ENCODE measurements at places on chromosomes 16 and 17. TPM values are rescaled to one million over a fixed set of nuclear protein-coding genes. Genes with fewer than 3 reads are reported as not detected.

The AOC3 gene
- 235 TPM for total RNA-seq

The HOXB8 gene
- total RNA-seq: 1.0 TPM

The STX8 gene
- total RNA-seq: 52.5 TPM

The MT1G gene
- 23.7 TPM for total RNA-seq

The SLC2A4 gene
- total RNA-seq: 1.6 TPM

- H3K27me3 ChIP-seq: no peaks in the 10 kb centered on the region
- no peaks in the 10 kb centered on the region for H3K36me3 ChIP-seq
- no peak overlapping the region for H3K4me3 ChIP-seq
These were observed 396.7 kb downstream of the WWOX start for GRCh38 chr16:78496189-78496588.

GRCh38 chr16:3971706-3972105 lies 91.2 kb upstream of the CREBBP start:
- no peak overlapping the region for H3K27ac ChIP-seq
- no peaks in the 10 kb centered on the region for H3K4me1 ChIP-seq
- DNase-seq: no peak
- H3K4me3 ChIP-seq: no peak overlapping the region

GRCh38 chr16:72244853-72245252 lies 72.9 kb upstream of the PMFBP1 start:
- H3K4me1 ChIP-seq: no peaks in the 10 kb centered on the region
- DNase-seq: no peak
- no peaks in the 10 kb centered on the region for H3K36me3 ChIP-seq
- no peaks in the 10 kb centered on the region for H3K27me3 ChIP-seq

DNA sequence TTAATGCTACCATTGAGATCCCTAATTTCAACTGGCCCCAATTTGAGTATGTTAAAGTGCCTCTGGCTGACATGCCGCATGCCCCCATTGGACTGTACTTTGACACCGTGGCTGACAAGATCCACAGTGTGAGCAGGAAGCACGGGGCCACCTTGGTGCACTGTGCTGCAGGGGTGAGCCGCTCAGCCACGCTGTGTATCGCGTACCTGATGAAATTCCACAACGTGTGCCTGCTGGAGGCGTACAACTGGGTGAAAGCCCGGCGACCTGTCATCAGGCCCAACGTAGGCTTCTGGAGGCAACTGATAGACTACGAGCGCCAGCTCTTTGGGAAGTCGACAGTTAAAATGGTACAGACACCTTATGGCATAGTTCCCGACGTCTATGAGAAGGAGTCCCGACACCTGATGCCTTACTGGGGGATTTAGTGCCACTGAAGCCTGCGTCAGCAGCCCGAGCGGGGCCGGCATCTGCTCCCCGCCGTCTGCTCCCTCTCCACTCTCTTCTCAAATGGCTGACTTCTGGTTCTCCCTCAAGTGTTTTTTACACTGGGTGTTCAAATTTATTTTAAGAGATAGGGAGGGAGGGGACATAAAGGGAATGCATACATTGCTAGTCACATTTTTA lies 22.9 kb downstream of the DUSP14 start:
- H3K27ac ChIP-seq: no peak overlapping the region
- H3K36me3 ChIP-seq: peaks cover 43% of the 10 kb centered on the region
- no peaks in the 10 kb centered on the region for H3K27me3 ChIP-seq
- no peak overlapping the region for H3K4me3 ChIP-seq

DNA sequence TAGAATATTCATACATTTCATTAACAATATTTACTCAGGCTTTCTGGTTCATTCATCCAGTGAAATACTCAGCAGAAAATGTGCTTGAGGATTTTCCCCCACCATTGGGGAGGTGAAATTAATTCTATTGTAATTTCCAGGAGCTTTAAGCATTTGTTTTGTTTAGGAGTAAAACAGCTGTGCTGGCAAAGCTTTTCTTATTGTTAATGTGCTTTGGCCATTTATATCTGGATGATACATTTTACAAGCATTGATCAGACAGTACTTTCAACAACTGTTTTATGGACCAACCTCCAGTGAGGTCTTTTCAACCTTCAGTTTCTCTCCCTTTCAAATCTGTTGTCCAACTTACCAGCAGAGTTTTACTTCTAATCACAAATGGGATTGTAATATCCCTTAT lies 672.4 kb downstream of the CDH11 start:
- H3K27me3 ChIP-seq: no peaks in the 10 kb centered on the region
- no peaks in the 10 kb centered on the region for H3K36me3 ChIP-seq
- no peak for DNase-seq
- H3K4me3 ChIP-seq: no peak overlapping the region
- no peak overlapping the region for H3K27ac ChIP-seq

- no peaks in the 10 kb centered on the region for H3K36me3 ChIP-seq
- no peak overlapping the region for H3K4me3 ChIP-seq
- DNase-seq: no peak
- H3K4me1 ChIP-seq: peaks cover 18% of the 10 kb centered on the region
- no peaks in the 10 kb centered on the region for H3K27me3 ChIP-seq
These were observed 106.8 kb downstream of the METRNL start for GRCh38 chr17:83186226-83186625.

GRCh38 chr17:76071531-76072147 lies 678 bp downstream of the SRP68 start:
- peaks cover 39% of the 10 kb centered on the region for H3K36me3 ChIP-seq
- H3K27ac ChIP-seq: peak overlapping the region; percentile 75
- H3K4me1 ChIP-seq: peaks cover 42% of the 10 kb centered on the region
- peak; percentile 65 for DNase-seq

DNA sequence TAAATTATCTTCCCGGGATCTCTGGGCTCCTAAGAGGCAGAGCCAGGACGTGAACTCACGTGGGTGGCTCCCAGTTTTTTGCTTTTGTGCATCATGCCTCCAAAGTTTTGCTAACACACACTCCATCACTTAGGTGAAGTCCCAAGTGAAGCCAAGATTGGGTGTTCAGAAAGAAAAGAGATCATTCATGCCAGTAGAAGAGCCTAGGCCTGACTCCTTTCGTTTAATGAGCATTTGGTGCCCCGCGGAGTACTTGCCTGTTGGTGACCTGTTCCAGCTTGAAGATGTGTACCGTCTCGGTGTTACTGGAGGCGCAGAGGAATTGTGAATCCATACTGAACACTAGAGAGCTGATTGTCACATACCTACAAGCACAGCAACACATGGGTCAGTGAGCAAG lies 24.1 kb downstream of the WIPI1 start:
- DNase-seq: no peak
- H3K4me3 ChIP-seq: no peak overlapping the region
- no peaks in the 10 kb centered on the region for H3K27me3 ChIP-seq
- H3K4me1 ChIP-seq: peaks cover 24% of the 10 kb centered on the region
- H3K36me3 ChIP-seq: peaks cover 76% of the 10 kb centered on the region

DNA sequence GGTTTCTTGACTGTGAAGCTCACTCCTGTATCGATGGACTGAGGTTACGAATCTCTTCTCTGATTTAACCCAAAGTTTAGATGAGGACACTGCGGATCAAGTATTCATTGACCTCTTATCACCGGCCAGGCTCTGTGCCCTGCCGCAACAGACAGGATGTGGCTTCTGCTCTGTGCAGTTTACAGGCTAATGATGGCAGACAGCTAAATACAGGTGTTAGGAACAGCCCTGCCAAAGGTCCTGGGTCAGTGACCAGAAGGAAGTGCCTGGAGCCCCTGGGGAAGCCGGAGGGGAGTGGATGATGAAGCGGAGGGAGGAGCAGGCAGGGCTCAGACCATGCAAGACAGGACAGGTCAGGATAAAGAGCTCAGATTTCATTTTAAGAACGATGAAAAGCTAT lies 44.4 kb downstream of the HAPSTR1 start:
- H3K4me1 ChIP-seq: peaks cover 5% of the 10 kb centered on the region
- no peaks in the 10 kb centered on the region for H3K27me3 ChIP-seq
- DNase-seq: peak; percentile 47
- no peak overlapping the region for H3K27ac ChIP-seq
